ENCODE measurements at places on chromosomes 11 and 22.

DNA sequence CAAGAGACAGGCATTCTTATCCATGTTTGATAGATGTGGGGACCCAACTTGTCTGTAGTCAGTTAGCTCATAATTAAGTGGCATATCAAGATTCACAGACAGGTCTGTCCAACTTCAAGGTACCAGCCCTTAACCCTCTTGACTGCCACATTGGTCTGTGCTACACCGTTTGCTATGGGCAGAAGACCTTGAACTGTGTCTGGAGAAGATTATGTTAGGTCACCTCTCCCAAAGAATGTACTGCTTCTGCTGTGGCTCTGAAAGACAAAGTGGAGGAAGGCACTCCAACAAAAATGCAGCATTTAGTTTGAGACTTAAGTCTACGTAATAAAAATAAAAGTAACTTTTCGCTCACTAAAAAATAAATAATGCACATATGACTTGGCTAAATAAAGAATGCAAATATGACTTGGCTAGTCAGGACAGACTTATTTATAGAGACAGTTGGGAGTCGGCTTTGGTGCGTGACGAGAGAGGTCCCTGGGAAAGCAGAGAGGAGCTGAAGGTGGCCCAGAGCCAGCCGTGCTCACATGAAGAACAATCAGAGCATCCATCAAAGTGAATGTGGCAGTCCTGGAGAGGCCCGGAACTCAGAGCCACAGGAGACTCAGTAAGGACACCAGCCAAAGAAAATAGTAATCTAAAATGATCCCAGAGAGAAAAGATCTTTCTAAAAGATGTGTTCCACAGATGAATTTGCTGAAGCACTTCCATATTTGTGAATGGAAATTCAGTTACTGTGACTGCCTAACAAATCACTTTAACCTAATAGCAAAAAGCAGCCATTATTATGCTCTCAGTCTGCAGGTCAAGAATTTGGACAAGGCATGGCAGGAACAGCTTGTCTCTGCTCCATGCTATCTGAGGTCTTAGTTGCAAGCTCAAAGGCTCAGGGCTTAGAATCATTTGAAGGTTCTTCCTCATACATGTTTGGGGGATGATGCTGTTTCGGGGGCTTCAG lies 35.0 kb downstream of the CWC15 start:
- DNase-seq: no peak

DNA sequence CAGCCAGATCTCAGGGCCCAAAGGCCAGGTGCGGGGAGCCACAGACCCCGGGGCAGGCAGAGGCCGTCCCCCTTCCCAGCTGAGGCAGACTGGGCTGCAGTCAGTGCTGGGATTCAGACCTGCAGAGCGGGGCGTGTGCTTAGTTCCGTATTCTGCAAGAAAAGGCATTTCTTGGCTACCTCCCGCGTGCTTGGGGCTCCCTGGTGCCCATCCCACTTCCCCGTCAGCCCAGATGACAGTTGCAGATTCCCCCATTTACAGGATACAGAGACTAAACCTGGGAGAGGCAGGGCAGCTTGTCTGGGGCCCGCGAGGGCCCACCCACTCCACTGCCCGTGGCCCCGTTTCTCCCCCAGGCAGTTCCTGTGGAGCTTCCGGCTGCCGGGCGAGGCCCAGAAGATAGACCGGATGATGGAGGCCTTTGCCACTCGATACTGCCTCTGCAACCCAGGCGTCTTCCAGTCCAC lies 18.3 kb downstream of the CYTH4 start:
- no peak for DNase-seq

GRCh38 chr11:86671531-86672006 lies 847 bp downstream of the ME3 start:
- no peak for DNase-seq

GRCh38 chr22:43014316-43014868 lies 557 bp downstream of the PACSIN2 start:
- DNase-seq: no peak

DNA sequence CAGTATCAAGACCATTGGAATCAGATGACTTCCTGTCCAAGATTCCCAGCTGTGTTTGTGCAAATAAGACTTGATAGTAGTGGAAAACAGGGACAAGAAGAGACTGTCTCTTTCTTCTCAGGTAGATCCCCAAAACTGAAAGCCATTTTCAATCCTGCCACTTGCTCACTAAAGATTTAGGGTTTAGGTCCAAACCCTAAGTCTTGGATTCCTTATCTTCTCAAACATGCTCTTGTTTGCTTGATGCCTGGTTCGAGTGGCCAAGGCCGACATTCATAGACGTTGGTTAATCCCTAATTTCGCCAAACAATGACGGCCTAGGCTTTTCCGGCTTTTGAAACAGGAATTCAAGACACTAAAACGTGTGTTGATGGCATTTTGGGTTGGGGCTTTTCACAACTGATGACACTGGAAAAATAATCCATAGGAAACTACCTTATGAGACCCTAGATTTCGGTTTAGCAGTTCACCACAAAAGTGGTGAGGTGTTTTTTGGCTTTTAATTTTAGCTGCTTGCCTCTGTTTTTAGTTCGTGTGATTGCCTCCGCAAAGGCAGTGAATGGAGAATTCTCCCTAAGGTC lies 1.0 kb upstream of the GTPBP1 start:
- DNase-seq: no peak

GRCh38 chr11:38543311-38543710 lies 1945.3 kb upstream of the RAG2 start:
- no peak for DNase-seq

GRCh38 chr11:125001079-125001778 lies 47.2 kb downstream of the CCDC15 start:
- no peak for DNase-seq

GRCh38 chr11:35629914-35630313 lies 11.7 kb downstream of the FJX1 start:
- DNase-seq: no peak

Measured in activated CD8-positive, alpha-beta memory T cell treated with anti-CD3 and anti-CD28 coated beads for 48 hours (primary cell).